ENCODE measurements at places on chromosomes 2 and 18.

GRCh38 chr2:12046641-12047040 is 300.2 kb downstream of the LPIN1 start:
- DNase-seq: no peak

DNA sequence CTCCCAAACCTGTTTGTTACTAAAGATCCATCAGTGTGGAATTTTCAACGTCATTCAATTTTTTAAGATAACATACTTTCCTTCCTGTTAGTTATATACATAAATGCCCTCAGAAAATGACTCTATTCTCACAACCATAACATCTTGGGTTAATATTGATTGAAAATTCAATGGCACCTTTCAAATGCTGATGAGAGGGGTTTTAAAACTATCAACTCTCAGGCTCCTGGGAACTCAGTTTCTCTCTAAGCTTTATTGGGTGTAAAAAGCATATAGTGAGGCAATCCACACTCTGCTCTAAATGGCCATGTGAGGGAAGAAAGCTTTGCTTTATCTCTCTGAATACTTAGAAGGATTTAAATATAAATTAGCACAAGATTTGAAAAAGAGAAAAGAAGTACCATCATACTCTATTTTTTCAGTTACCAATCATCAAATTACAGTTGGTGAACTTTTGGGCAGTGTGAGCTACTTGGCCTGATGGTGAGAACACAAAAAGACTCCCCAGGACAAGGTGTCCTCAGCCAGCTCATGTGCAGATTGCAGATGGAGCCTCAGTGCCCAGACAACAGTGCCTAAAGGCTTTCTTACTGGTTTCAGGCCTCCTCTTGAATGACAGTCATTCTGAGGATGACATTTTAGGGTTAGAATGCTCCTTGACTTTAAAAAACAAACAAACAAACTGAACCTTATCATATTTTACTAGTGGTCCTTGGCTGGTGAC is 24.6 kb upstream of the CERS6 start:
- no peak for DNase-seq

DNA sequence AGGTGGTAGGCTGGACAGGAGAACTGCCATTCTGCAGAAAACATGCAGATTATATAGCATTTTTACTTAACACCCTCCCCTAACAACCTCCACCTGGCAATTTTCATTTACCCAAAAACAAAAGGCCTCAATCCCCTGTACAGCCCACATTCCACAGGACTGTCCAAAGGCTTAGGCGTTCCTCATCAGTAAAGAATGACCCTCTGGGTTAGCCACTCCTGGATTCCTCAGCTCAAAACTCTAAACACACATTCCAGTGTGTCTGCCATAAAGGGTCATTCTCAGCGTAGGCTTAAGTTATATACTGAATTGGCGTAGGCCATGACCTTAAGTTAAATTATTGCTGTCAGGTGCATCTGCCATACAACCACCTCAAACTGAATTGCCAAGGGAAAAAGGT is 261.8 kb upstream of the CHAC2 start:
- no peak for DNase-seq

GRCh38 chr2:156279446-156280150 is 52.9 kb downstream of the NR4A2 start:
- DNase-seq: no peak

DNA sequence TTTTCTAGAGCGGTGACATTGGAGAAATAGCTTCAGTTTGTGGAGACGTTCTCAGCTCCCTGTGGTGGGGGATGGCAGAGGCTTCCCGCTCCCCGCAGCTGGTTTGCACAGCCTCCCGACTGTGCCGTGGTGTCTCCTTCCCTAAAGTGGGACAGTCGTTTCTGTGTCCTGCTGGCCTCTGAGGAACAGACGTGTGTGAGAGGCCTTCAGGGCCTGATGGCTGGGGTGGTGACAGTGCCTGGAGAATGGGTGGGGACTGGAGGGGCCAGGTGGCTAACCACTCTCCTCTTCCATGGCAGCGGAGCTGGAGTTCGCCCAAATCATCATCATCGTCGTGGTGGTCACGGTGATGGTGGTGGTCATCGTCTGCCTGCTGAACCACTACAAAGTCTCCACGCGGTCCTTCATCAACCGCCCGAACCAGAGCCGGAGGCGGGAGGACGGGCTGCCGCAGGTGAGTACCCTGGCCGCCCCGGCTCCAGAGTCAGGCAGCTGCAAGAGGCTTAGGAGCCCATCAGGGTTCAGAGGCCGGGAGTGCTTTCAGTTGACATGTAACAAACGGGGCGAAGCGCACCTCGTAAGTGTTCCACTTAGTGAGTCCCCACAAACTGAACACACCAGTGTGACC is 105.4 kb downstream of the FAM210A start:
- no peak for DNase-seq

Data from activated T-cell treated with anti-CD3 and anti-CD28 coated beads, Interleukin-2, amount 50 U/mL, for 48 hours (primary cell).